ENCODE measurements at places on chromosomes 13 and 19.

DNA sequence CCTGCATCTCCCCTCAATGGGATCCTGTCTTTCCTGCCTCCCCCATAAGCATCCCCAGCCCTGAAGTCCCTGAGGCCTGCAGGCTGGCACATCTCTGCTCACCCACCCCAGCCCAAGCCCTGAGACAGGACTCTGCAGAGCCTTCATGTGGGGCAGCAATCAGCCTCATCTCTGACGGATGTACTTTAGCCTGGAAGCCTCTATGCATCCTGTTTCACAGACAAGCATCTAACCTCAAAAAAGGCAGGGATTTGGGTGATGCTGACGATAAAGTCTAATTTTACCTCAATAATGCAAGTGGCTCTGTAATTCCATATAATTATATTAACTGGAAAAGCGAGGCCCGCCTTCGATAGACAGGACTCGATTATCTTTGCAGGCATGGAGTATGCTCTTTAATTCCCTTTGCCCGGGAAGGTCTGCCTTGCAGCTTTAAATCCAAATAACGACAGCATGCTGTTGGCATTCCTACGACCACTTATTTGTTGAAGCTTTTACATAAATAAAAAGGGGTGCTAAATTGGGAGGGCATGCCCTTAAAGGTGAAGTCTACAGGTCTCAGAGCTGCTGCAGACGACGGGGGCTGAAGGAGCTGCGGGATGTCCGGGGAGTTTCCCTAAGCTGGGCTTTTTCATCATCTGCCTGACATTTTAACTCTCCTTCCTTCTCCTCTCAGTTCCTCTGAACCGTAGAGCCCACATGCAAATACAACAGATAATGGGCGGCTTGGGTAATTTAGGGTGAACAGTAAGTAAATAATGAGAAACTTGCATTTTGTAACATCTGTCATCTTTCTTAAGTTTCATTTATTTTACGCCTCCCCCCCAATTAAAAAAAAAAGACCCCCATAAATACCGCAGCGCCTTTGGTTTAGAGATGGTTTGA is 211.5 kb downstream of the URI1 start:
- no peak for DNase-seq

- no peak for DNase-seq
Observed at GRCh38 chr13:37966266-37966665, 96.7 kb upstream of the TRPC4 start.

- no peak for DNase-seq
Observed at GRCh38 chr13:109724603-109725002, 61.8 kb downstream of the IRS2 start.

DNA sequence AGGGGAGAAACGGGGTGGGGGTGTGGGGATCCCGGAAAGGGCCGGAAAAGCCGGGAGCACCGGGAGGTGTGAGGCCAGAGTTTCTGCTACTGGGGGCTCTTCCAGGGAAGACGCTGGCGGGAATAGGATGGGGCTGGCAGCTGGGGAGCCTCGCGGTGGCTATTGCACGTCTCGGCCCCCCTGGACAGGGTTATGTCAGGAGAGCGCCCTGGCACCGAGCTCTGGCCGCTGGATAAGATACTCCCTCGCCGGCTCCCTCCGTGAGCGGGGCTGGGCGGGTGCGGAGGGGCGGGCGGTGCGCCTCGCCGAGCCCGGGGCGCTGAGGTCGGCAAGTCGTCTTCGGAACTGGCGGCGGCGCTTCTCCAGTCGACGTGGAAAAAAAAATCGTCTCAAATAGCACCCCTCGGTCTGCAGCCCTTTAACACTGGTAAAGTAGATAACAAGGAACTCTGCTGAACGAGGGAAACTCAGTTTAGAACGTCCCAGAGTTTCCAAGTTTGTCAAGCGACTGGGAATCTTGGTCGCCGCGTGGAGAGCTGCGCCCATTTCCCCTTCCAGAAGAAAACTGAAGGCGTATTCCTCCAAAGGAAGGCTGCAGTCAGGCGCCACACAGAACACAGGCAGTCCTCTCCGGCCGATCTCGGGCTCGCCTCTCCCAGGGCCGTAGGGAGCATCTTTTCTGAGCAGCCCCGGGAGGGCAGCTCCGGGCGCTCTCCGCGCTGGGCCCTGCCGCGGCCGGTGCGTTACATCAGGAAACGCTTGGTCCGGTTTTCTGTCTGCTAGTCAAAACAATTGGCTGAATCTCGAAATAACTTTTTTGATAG is 115.1 kb downstream of the KCNRG start:
- DNase-seq, result peak; percentile 27

DNA sequence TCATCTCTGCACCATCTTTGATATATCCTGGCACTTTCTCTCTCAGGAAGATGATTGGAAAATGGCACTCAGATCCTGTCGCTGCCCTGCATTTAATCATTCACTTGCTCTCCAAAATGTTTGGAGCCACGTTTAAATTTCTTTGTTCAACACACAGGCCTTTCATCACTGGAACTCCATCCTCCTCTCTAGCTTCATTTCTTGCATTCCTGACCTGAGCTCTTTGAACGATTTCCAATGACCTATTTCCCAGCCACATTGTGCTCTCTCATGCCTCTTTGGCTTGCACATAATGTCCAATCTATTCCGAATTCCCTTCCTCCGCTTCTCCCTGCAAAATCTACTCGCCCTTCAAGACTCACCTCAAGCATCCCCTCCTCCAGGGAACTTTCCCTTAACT is 287.4 kb upstream of the NBEA start:
- no peak for DNase-seq

DNA sequence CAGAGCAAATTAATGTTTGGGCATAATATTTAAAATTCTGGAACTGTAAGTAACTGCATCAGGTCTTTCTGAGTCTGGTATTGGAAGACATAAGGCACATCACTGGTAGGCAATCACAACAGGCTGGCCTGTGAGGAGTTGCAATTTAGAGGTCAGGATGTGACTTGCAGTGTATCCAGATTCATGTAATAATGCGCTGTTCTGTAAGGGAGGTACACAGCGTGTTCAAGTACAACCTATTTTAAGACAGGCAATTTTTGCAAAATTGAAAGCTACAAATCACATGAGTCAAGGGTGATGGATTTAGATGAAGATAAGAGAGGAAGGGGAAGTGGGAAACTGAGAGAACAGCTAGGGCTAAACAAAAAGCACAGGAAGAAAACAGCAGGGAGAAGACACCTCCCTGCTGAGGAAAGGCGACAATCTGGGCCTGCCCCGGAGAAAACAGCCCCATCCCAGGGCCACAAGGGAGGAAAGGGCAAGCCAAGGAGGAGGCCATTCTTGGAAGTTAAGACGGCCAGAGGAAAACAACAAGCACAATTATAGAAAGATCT is 138.1 kb downstream of the LACC1 start:
- no peak for DNase-seq

DNA sequence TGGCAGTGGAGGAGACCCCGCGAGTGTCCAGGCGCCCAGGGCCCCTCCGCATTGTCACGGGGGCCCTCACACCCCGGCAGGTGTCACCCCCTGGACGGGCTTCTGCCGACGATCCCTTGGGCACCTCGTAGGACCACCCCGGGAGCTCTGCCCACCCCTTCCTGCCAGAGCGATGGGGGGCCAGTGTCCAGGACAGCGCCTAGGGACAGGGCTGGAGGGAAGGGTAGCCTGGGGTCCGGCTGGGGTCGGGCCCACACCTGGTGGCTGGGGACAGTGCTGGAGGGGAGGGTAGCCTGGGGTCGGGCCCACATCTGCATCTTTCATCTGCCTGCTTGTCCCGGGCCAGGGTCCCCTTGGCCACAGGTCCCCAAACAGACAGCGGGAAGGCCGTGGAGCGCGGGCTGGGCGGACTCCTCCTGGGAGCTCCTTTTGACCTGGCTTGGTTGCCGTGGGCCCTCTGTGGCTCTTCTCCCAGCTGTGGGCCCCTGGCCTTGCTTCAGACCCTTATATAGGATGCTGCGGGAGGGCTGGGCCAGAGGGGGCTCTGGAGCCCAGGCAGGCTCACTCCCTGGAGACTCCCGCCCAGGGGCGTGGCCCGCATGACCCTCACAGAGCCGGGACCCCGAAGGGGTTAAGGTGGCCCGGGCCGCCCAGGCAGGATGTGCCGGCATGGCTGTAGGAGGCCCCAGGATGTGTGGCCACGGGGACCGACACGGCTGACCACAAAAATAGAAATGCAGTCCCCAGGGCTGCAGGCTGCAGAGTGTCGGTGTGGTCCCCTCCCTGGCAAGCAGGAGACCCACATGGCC is 74.1 kb upstream of the MCF2L start:
- DNase-seq, result no peak

- DNase-seq, result no peak
Observed at GRCh38 chr19:50059045-50059444, 33.2 kb downstream of the ZNF473 start.

GRCh38 chr13:111289251-111289650 is 31.2 kb upstream of the TEX29 start:
- DNase-seq, result no peak

DNA sequence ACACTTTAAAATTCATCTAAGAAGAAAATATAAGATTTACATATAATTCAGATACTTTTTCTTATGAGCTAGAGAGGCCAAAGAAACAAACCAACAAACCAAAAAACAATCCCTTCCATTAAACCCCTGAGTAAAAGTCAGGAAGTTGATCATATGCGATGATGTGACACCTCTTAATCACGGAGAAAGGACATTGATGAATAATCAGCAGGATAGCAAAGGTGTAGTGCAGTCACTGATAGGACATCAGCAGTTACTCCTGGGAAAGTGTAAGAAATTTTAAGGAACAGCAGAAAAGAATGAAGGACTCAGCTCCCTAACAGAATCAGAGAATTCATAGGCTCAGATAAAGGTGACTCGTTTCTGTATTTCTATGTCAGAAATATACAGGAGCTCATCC is 202.4 kb upstream of the EDNRB start:
- no peak for DNase-seq

- DNase-seq, result no peak
Observed at GRCh38 chr19:17074634-17075034, 618 bp downstream of the HAUS8 start.

DNA sequence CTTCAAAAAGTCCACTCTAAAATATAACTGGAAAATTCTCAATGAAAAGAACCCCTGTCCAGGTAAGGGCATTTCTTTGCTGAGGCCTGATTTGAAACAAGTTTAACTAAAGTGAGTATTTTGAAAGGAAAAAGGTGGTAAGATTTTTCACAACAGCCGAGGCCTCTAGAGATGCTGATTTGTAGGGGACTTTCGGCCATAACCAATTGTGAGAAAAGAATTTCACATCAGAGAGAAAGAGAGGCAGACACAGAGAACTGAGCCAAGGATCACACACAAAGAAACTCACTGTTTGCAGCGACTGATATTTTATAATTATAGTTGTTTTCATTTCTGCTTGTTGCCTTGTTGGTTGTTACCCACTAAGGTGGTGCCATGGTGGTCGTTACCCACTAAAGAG is 24.4 kb downstream of the MBD3L2B start:
- no peak for DNase-seq

- no peak for DNase-seq
Observed at GRCh38 chr19:18306209-18306887, 16.5 kb downstream of the LSM4 start.

DNA sequence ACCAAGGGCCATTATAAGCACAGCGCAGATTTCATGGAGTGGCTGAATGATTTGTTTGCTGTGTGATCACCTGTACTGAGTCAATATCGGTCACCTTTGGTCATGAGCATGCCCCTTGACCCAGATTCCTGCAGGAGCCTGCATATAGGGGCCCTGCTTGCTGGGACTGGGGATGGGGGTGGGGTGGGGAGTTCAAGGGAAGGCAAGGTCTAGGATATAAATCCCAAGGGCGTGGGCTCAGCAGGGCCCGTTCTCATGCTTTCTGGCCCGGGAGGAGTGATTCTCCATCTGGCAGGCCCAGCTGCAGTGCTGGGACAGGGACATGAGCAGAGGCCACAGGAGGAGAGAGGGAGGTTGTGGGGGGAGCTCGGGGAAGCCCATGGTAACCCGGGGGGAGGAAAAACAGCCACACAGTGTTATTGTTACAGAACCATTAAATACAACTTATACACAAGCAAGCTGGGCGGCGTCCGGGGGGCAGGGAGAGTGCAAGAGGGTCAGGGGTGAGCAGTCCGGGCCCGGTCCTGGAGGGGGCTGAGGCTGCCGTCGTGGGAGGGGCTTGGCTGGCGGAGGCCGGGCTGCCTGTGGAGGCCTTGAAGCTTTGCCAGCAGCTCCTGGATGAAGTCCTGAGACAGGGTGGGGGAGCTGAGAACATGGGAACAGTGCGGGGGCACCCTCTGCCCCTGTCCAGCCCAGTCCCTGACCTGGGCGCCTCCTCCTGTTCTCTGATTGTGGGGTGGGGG is 5.2 kb downstream of the PPP1R14A start:
- DNase-seq, result no peak

DNA sequence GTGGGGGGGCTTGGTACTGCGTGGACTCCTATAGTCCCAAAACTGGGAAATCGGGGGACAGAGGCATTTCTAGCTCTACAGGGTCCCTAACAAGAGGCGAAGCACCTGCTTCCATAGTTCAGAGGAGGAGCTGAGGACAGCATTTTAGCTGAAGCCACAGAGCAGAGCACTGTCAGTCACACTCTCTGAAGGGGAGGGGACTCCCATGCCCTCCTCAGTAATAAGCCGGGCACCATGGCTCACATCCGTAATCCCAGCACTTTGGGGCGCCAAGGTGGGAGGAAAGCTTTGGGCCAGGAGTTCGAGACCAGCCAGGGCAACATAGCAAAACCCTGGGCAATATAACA is 3.8 kb downstream of the NPAS1 start:
- no peak for DNase-seq

- no peak for DNase-seq
Observed at GRCh38 chr19:14555918-14556661, 15.8 kb downstream of the NDUFB7 start.

DNA sequence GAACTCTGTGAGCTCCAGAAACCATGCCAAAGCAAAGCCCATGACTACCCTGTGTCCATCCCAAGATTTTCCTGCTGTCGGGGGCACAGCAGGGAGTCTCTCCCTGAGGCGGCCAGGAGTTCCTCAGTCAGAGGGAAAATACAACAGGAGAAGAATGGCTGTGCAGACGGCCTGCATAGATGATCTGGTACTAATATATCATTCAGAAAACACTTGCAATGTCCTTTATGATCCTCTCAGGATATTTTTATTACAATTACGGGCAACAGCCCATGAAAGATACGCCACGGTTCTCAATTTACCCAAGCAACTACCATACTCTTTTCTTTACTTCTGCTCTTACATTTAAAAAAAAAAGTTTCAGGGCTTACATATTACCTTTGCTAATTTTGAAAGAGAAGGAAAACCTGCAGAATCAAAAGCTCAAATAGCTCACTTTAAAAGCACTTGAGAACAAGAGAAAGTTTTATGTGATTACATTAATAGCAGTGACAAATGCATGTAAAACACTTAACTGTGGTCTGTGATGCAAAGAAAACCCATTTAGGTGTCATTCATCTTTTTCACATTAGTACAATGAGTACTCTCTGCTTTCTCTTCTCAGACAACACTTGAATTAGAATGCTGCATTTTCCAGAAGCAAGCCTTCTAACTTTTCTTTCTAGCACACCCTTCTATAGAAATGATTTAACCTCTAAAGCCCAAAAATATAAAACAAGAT is 460.8 kb downstream of the KLF5 start:
- DNase-seq, result no peak

GRCh38 chr13:29621841-29622240 is 26.4 kb upstream of the SLC7A1 start:
- no peak for DNase-seq

- DNase-seq, result no peak
Observed at GRCh38 chr19:17194608-17195007, 20.5 kb upstream of the USE1 start.

- DNase-seq, result no peak
Observed at GRCh38 chr13:44921931-44922758, 67.1 kb downstream of the NUFIP1 start.
